SK-N-SH treated with all-trans-retinoic acid at 6 μM for 48 hours (cell line): ENCODE measurements at places on chromosomes 12 and 14.

- no peak for ATAC-seq
Measured at GRCh38 chr12:94157181-94157580, 8.8 kb downstream of the PLXNC1 start.

- ATAC-seq, result no peak
Measured at GRCh38 chr12:127268213-127268612, 998.8 kb upstream of the TMEM132C start.

DNA sequence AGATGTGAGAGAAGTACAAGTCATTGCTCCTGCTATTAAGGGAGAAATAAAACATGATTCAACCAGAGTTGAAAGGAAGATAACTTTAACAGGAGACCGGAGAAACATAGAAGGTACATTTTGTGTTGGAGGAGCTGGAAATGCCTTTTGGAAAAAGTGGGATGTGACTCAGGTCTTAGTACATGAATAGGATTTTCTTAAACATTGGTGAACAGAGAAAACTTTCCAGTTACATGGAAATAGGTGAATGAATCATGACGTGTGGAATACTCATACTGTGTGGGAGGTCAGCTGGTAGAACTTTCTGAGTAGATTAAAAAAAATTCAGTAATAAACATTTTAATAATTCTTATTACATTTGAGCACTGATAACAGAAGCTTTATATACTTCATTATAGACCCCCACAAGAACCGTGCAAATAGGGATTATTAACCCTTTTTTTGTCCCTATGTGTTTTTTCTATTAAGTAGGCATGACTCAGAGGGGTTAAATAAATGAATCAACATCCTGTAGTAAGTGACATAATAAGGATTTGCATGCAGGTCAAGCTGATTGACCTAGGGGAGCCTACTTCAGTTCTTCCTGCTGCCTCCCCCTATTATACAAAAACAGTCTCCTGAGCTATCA lies 710.5 kb downstream of the NOVA1 start:
- no peak for ATAC-seq

- ATAC-seq, result peak; percentile 27; the same call in 1 of the 3 replicates
Measured at GRCh38 chr12:99278899-99279298, 368.7 kb upstream of the GARIN6 start.

- no peak for ATAC-seq
Measured at GRCh38 chr12:2212537-2212936, 159.8 kb downstream of the CACNA1C start.

DNA sequence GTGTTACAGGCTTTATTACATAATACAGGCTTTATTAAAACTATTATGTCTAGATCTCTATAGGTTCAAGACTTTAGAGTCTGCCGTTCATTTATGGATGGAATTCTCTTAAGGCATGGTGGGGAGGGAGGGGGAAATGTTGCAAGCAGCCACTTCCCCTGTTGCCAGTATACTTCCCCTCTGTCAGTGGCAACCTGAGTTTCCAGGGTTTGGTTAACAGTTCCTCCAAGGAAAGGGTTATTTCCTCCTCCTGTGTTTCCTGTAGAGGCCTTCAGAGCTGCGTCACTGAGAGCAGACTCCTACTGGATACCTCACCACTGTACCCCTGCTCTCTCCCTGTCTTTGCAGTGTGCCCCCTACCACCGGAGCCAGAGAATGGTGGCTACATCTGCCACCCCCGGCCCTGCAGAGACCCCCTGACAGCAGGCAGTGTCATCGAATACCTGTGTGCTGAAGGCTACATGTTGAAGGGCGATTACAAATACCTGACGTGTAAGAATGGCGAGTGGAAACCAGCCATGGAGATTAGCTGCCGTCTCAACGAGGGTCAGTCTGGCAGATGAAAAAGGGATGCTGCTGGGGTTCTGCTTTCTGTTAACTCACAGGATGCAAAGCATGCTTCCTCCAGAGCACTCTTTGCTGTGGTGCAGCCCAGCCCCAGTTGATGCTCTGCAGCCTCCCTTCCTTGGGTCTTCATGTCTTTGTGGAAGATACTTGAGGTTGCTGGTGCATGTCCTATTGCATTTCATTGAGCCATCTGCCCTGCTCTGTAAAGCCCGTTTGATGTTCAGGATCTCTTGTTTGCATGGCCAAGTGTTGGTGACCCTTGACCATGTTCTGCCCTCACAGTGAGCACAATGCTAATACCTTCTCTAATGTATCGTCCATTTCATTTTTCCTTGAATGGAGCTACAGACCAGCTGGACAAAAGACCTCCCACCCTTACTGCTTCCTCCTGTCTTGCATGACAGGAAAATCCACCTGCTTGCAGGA lies 63.6 kb upstream of the SRSF5 start:
- no peak for ATAC-seq

GRCh38 chr12:114479831-114480230 lies 73.9 kb upstream of the TBX5 start:
- ATAC-seq, result no peak

DNA sequence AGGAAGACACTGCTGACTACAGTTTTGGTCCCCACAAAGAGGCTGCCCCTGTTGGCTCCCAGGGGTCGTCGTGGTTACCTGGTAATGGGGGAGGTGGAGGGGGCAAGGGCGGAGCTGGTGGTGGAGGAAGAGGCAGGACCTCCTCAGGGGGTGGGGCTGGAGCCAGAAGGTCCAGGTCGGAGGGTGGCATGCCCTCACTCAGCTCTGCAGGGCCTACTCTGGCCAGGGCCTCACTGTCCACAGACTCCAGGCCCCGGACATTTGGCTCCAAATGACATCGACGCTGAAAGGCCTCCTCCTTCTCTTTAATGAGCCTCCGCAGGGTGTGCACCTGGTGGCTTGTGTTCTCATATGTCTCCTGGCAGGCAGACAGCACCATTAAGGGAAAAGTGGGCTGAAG lies 28.5 kb downstream of the PRPF40B start:
- ATAC-seq, result no peak

DNA sequence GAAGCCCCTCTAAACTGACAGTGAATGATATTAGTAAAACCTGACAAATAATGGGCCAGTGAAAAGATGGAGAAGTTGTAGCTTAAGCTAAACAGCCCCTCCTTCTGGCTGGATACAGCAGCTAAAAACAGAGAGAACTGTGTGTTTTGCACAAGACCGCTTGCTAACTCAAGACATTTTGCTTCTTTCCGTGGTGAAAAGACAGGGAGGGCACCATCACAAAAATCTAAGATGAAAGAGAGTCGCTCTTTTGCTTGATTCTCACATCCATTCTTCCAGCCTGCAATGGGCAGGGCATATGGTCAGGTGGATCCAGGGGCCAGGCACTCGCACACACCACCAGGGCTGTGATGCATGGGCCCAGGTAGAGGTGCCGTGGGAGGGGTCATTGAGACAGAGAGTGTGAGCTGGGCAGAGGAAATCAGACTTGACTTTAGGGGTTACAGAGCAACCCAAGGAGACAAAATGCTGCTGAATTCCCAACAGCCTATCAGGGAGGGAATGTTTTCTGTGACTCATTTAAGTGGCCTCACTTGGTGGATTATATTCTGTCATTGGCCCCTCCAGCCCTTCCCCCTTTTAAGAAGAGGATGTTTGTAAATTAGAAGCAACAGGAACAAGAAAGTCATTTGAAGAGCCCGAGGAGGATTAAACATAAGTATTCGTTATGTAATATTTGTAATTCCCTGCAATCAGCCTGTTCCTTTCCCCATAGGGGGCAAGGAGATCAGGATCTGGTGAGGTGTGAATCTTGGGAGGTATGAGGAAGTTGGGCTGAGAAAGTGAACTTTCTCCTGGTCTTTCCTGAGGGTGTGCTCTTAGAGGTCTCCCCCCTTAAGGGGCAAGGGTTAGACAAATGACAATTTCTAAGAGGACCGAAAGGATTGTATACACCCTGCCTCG lies 12.3 kb downstream of the EMP1 start:
- ATAC-seq, result 0 out of 3 replicates have a peak, but pooled peaks have one; percentile 9

DNA sequence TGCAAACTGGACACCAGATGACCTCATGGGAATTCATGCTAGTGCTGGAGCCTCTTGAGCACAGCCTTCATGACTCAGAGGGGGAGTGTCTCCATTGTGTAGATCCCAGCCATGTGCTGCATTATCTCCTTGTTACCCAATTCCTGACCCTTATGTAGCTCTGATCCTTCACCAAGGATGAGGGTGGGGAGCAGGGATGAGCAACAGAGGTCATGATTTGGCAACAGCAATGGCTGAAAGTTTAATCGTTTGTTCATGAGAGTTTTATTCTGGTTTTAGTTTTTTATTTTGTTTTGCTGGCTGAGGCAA lies 9.5 kb upstream of the BDKRB1 start:
- ATAC-seq, result peak; percentile 97

DNA sequence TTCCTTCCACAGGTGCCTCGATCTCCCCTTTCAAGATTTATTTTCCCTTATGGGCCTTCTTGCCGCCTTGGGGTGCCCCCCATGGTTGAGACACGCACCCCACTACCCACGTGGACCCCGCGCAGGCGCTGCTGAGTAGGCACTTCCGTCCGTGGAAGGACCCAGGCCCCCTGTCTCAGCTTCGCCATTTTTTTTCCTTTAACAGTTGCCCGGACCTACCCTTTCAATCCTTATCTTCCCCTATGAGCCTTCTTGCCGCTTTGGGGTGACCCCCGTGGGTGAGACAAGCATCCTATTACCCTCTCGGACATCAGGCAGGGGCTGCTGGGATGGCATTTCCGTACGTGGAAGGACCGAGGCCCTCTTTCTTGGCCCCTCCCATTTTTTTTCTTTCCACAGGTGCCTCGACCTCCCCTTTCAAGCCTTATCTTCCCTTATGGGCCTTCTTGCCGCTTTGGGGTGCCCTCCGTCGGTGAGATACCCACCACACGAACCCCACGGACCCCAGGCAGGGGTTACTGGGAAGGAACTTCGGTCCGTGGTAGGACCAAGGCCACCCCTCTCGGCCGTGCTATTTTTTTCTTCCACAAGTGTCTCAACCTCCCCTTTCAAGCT lies 268.2 kb downstream of the ALG10 start:
- ATAC-seq, result peak; percentile 24; the same call in 2 of the 3 replicates

GRCh38 chr12:64706857-64707256 lies 52.3 kb downstream of the GNS start:
- no peak for ATAC-seq

GRCh38 chr12:4049298-4050080 lies 176.3 kb upstream of the PARP11 start:
- ATAC-seq, result no peak

- ATAC-seq, result no peak
Measured at GRCh38 chr14:54629635-54630360, 62.9 kb downstream of the SAMD4A start.

- ATAC-seq, result no peak
Measured at GRCh38 chr12:116482859-116483258, 76.3 kb upstream of the MAP1LC3B2 start.

- no peak; the same call in 2 of the 3 replicates for ATAC-seq
Measured at GRCh38 chr12:6264402-6265037, 46.0 kb upstream of the PLEKHG6 start.

DNA sequence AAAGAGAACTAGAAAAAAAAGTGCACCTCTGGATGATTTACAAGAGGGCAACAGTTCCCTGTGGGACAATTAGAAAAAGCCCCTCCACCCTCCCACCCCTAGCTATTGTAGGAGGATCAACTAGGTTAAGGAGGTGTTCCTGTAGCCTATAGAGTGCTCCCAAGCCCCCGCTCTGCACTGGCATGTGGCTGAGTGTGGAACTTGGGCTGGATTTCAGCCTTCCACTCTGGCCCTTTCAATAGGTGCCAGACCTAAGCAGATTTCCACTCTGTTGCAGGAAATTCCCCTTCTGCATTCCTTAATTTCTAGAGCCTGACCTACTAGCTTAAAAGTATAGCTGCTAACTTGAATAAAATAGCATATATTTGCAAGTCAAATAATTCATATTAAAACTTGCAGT lies 2.8 kb downstream of the NFATC4 start:
- ATAC-seq, result no peak

GRCh38 chr14:22420598-22421186 lies 168.3 kb downstream of the DAD1 start:
- ATAC-seq, result no peak

DNA sequence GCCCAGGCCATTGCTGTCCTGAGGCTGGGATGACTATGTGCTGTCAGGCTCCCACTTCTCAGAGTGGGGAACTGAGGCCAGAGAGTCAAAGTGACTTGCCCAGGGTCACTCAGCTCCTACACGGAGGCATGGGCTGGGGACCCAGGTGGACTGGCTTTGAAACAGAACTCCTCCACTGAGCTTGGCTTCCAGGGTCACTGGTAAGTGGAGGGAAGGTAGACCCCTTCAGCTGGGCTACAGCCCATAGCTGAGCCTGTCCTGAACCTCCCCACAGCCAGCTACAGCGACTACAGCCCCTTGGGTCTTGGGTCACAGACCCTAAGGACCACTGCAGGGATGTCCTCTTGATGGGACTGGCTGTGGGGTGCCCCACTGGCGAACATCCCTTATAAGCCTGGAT lies 40.3 kb upstream of the TRAF3 start:
- ATAC-seq, result no peak

DNA sequence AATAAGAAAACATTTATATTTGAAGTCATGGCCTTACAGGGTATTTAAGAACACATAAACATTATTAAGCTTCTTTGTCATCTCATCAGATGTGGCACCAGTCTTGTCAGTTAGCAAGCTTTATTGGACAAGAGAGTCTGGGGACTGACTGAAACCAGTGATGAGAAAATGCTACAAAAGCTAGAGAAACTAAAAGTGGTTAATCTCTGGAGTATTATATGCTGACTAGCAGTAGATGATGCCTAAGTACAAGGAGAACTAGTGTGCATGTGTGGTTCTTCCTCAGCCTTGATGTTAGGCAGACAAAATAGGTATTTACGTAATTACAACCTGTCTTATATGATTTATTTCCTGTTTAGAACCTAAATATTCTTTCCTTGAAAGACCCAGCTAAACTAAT lies 176.5 kb downstream of the CPNE8 start:
- ATAC-seq, result no peak

GRCh38 chr12:131327521-131328488 lies 374.1 kb downstream of the ADGRD1 start:
- ATAC-seq, result no peak

DNA sequence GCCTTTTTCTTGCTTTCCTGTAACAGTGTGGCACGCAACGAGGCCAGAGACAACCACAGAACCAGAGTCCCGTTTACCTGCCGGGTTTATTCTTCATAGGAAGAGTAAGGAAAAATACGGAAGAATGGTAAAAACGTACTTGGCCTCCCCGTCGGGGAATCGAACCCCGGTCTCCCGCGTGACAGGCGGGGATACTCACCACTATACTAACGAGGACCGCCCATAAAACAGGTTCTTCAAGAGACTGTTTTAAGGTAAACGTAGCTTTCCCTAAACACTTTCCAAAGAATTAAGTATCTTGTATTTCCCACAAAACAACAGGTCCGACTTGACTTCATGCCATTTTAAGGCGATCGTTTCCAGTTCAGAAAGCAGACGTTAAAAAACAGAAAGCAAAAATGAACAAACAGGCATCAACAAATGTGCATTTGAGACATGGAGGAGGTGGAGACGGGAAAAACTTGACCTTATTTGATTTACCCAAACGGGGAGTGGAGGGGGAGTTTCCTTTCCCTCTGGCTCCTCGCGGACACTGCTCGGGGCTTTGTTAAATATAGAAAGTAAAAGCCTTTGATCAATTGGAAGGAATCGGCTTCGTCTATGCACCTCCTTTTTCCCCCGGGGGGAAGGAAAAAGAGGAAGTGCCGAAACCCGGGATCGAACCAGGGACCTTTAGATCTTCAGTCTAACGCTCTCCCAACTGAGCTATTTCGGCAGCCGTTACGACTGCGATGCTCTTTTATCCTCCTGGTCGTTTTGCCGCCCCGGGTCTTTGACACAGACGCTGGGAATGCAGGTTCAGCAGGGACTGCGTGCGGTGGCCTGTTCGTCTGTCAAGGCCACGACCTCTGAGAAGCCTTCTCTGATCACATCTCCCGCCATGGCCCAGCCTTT lies 13.0 kb upstream of the UBC start:
- ATAC-seq, result peak; percentile 86

GRCh38 chr12:115378291-115378690 lies 694.3 kb upstream of the TBX3 start:
- no peak for ATAC-seq
